HuH-7.5 (cell line): ENCODE measurements at places on chromosomes 5 and 9.

- DNase-seq: peak; percentile 20
These were observed 472 bp downstream of the FBXO4 start for GRCh38 chr5:41925555-41925951.

DNA sequence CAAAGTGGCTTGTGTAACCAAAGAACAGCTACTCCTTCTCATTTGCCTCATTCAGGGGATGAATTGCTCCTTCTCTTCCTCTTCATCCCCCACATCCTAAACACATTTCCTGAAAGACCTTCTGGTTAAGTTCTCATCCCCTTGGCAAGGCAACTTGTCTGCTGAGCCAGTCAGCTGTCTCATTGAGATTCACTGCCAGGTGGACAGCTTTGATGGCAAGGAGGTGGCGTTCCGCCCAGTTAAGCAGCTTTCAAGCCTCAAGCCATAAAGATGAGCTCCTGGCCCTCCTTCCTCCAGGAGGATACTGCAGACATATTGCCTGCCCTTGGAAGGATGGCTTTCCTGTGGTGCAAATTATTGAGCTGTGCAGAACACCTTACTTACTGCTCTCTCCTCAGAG lies 448.6 kb upstream of the MPDZ start:
- DNase-seq: no peak

GRCh38 chr5:25181249-25181648 lies 536.5 kb upstream of the CDH10 start:
- DNase-seq: no peak

- no peak for DNase-seq
These were observed 14.6 kb upstream of the F2RL1 start for GRCh38 chr5:76804266-76804665.

GRCh38 chr5:75113354-75114113 lies 61.2 kb upstream of the GCNT4 start:
- no peak for DNase-seq

DNA sequence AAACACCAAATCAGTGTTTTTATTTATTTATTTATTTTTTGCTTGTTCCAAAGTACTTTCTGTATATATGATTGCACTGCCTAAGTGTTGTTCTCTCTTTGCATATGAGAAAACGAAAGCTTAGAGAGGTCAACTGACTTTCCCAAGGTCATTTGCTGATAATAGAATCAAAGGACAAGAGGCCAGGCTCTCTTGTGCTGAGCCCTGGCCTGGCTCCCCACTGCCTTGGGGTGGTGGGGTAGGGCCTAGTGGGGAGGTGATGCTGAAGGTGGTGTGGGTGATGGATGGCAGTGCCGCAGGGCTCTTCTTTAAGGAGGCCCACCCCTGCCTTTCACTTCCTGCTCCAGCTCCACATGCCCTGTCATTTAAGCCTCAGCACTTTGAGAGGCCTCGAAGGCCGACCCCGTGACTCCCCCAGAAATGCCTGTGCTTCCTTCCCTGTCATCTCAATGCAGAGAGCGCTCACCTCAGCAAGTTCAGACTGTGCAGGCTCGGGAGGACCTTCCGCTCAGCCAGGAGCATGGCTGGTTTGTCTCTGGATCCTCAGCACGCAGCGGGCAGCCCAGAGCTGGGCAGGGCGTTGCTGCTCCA lies 59.5 kb downstream of the SMIM23 start:
- no peak for DNase-seq

DNA sequence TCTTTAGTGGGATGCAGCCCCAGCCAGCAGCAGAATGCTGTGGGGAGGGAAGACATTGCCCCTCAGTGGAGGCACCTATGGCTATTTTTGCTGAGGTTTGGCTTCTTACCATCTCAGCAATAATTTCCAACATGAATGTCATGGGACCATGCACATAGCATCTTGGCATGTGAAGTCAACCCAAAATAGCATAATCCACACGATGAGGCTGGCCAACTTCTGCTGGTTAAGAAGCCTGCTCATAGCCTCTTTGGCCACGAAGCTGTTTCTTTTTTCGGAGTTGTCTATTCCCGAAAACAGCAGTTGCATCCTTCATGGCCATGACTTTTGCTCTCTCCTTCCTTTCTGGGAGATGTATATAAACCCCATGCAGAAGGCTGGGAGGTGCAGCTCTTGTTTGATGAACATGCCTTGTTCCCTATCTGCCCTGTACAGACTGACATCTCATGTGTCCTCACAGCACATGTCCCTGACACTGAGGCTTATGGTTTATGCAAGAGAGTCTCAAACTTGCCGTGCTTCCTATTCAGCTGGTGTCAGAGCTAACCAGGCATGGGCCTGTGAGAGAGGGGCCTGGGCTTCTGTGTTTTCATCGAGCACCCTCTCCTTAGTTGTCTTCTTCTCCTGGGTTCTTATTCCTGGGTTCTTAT lies 45.3 kb downstream of the SYK start:
- DNase-seq: no peak

DNA sequence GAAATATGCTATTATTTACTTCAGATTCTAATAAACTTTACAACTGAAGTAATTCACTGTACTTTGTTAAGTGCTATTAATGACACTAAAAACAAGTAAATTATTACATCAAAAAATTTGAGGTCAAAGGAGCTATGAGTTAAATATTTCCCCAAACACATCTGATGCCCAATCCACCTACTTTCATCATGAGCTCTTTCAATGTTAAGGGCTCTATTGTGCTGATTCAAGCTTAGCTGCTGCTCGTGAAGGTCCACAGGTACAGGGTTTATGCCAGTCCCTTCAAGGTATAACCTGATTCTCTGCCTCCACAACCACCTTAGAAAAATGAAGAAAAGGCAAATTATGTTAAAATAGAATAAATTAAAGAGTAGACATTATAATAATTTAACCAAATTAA lies 24.2 kb downstream of the NADK2 start:
- no peak for DNase-seq

GRCh38 chr9:113436728-113437515 lies 26.4 kb downstream of the C9orf43 start:
- DNase-seq: no peak

DNA sequence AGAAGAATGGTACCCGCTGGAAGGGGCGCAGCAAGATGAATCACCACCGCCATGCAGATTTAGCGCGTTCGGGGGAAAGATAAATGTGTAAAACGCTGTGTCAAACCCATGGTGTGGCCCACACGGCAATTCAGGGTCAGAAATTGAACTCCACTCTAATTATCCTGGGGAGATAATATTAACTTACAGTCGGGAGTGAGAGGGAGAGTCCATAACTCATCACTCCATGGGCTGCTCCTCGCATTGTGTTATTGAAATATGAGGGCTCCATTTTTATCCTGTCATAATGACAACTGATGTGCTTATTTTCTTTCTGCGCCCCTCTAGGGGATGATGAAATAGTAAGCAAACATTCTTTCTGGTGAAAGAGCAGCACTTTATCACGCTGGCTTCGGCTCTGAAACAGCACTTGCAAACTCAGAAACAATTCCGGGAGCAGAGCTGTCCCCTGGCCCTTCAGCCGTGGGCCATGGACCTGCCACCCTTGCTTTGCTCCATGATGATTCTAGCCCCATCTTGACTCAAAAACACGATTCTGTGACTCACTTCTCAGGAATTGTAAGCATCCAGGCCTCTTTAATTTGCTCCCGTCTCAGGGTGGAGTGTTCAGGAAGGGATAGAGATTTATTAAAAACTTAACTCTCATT lies 431.6 kb downstream of the IRX1 start:
- DNase-seq: no peak
